Activated T-helper 1 cell treated with anti-CD3 and anti-CD28 coated beads, Interleukin-2, amount 50 U/mL, for 16 hours (primary cell): ENCODE measurements at places on chromosomes 16 and 17.

DNA sequence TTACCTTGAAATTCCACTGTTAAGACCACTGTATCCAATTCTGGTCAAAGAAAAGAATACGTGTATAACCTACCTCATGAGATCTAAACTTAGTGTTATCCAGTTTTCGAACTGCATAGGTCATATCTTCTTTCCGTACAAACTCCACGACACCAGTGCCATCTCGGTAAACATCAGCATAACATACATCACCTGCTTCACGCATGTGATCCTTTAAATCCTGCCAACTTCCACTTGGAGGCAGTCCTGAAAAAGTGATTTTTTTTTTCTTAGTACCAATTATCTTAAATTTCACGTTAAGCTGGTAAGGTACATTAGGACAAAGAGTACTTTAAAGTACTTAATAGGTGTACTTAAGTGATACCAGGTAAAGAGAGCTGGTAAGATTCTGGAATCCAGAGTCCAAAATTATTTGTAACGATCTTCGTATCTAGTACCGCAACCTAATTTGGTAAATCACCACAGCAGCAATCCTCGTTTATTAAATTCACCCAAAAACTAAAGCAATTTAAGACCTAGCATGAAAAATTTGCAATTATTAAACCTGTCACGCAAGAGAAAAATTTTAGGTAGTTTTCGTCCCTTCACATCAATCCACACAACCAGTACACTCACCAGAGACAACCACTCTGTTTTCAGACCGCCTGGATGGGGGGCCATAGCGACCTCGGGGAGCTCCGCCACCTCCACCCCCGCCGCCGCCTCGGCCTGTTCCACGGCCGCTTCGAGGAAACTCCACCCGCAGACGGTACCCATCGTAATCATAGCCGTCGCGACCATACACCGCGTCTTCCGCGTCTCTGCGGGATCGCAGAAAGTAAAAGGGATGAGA lies 1.1 kb downstream of the SRSF1 start:
- no peak for DNase-seq

DNA sequence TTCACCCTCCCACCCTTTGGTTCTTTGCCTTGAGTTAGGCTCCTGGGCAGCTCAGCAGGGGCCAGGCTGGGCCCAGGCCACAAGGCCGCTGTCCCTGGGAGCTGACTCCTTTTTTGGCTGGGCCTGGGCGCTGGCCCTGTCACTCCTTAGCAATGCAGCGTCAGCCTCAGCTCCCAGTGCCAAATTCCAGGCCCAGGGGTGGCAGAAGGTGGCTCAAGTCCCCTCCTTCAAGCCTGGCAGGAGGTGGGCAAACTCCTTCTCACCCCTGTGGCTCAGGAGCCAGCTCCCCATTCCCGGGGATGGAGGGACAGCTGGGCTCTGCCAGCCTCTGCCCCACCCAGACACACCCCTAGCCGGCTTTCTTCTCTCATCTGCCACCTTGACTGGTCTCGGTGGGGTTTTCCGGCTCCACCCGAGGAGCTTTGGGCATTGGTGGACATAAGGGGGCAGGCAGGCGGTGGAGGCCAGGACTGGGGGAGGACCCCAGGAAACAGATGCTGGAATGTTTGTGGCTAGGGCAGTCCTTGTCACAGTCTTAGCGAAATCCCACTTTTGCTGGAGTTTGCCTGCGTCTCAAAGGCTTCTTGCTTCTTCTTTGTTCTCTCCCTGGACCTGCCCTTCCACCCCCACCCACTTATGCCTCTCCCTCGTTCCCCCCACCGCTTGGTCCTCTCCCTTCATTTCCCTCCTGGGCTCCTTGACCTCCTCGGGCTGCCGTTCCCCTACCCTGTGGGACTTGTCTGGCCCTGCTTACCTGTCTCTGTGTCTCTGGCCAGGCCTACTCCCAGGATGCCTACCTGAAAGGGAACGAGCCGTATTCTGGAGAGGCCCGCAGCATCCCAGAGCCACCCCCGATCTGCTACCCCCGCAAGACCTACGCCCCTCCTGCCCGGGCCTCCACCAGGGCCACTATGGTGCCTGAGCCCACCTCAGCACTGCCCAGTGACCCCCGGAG lies 37.4 kb downstream of the ARHGAP23 start:
- no peak for DNase-seq

DNA sequence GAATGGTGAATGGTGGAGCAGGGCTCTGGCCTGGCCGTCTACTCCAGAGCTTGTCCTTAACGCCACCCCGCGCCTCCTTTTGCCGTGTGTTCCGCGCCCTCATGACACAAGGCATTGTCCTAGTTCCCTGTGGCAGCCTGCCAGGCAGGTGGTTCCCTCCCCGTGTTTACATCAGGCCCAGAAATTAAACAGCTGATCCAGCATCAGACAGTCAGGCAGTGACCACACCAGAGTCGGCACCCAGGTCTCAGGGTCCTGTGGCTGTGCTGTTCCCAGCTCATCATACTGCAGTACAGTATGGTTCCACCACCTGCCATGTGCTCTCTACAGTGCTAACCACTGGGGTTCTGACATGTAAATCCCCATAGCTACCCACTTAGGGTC lies 119.7 kb downstream of the RAB11FIP4 start:
- DNase-seq = no peak

DNA sequence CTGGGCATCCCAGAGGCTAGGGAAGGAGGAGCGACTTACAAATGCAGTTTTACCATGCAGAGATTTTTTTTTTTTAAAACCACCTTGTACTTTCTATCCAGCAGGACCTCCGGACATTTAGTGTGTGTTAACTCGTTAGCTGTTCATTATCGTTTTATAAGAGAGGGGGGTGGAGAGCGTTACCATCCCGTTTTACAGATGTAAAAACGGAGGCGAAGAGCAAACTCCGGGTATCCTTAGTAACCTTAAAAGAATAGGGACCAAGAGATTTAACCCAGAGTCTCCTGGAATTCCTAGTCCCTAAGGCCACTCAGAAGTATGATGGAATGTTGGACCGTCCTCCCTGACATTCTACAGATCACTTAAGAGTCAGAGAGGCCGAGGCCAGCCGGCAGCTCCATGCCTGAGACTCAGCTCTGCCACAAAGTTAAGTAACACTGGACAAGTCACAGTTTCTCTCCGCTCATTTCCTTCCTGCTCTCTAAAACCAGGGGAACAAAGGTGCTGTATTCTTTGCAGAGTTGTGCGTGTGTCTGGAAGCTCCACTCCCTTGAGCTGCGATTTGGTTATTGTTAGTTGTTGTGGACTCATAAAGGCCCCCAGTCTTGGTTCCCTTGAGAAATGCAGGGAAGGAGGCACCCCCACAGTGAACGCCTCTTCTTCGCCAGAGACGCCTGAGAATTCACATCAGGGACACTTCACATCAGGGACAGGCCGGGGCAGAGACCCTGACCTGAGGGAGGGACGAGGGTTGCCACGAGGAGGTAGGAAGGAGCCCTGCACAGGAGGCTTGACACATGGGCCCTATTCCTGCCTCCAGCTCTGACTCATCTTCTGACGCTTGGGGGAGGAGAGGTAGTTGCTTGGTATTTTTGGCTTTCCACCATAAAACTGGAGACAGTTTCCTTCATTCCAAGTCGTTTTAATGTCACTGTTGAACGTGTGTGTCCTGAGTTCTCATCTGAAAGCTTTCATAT lies 1.2 kb downstream of the DUSP14 start:
- no peak for DNase-seq

- no peak for DNase-seq
Observed at GRCh38 chr16:88451586-88452481, 1.2 kb upstream of the ZFPM1 start.

DNA sequence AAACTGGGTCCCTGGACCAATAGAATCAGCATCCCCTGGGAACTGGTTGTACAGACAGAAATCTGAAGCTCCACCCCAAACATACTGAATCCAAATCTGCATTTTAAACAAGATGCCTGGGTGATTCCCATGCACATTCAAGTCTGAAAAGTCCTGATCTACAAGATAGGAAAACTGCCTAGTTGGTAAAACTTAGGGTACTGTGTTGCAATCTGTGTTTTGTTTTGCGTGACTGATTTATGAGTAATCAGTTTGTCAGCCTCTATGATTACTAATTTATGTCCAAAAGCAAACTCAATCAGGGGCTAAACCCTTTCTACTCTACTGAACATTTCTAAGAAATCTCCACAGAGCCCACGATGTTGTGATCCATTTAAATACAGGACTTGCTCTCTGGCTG lies 103.8 kb downstream of the YPEL2 start:
- DNase-seq = no peak

GRCh38 chr16:65713181-65713808 lies 591.4 kb upstream of the CDH11 start:
- DNase-seq = no peak

GRCh38 chr16:813204-813915 lies 12.8 kb upstream of the GNG13 start:
- DNase-seq = peak; percentile 25

GRCh38 chr17:27378482-27379175 lies 77.6 kb upstream of the KSR1 start:
- no peak for DNase-seq

GRCh38 chr17:45388604-45389325 lies 43.9 kb downstream of the ARHGAP27 start:
- no peak for DNase-seq

- DNase-seq = no peak
Observed at GRCh38 chr17:78039581-78039980, 81.1 kb downstream of the TNRC6C start.

GRCh38 chr16:21590796-21591195 lies 8.6 kb upstream of the METTL9 start:
- no peak for DNase-seq
